ENCODE measurements at places on chromosomes 1 and 21. TPM values are rescaled to one million over a fixed set of nuclear protein-coding genes. Genes with fewer than 3 reads are reported as not detected.

The C1QC gene
- total RNA-seq, result not detected

- no peak overlapping the region for H3K4me3 ChIP-seq
- no peaks in the 10 kb centered on the region for H3K4me1 ChIP-seq
- H3K27me3 ChIP-seq, result peaks cover 6% of the 10 kb centered on the region
- no peaks in the 10 kb centered on the region for H3K36me3 ChIP-seq
- no peak for DNase-seq
These were observed 477.2 kb upstream of the CAMK1G start for GRCh38 chr1:209106237-209106741.

DNA sequence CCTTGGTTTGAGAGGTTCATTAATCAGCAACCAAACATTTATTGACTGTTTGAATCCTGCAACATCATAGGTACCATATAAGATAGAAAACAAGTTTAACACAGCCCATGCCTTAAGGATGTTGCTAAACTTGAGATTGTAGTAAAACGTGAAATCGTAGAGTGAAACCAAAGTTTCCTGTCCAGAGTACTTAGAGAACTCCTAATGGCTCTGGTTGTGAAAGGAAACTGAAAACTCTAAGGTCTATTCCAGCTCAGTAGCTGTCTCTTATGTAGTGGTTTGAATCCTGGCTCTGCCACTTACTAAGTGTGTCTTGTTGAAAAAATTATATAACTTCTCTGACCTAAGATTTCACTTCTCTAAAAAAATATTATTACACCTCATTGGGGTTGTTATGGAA, 310.9 kb downstream of the NTNG1 start:
- no peak for DNase-seq
- no peak overlapping the region for H3K4me3 ChIP-seq
- no peaks in the 10 kb centered on the region for H3K4me1 ChIP-seq
- H3K27ac ChIP-seq, result no peak overlapping the region
- H3K36me3 ChIP-seq, result no peaks in the 10 kb centered on the region

GRCh38 chr1:3011631-3012455, 9.4 kb upstream of the ACTRT2 start:
- H3K27ac ChIP-seq, result no peak overlapping the region
- peaks cover 4% of the 10 kb centered on the region for H3K27me3 ChIP-seq
- no peaks in the 10 kb centered on the region for H3K36me3 ChIP-seq
- no peaks in the 10 kb centered on the region for H3K4me1 ChIP-seq
- H3K4me3 ChIP-seq, result no peak overlapping the region

GRCh38 chr1:208654241-208654640, 410.1 kb upstream of the PLXNA2 start:
- no peak overlapping the region for H3K4me3 ChIP-seq
- H3K27ac ChIP-seq, result no peak overlapping the region
- H3K36me3 ChIP-seq, result no peaks in the 10 kb centered on the region
- peak; percentile 6 for DNase-seq
- no peaks in the 10 kb centered on the region for H3K4me1 ChIP-seq

DNA sequence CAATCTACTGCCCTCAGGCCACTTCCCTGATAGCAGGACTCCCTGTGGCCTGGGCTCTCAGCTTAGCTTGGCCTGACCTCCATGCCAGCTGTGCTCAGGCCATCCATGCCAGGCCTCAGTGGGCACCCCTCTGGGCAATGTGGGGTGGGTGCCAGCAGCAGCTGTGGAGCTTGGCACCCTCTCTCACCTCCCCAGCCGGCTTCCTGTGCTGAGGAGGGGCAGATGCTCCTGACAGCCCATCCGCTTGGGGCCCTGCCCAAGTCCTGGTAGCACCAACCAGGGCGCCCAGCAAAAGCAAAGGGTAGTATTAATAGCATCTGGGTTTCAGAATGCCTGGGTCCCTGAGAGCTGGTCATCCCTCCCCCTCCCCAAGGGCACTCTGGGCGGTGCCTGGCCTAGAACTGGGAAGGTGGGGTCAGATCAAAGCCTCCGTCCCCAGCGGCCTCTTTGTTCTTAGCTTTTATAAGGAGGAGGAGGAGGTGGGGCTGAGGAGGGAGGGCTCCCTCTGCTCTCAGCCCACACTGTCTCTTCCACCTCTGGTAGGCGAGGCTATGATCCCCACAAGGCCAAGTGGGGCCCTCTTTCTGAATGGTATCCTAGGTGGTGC, 6.1 kb downstream of the EFNA4 start:
- H3K4me1 ChIP-seq, result peaks cover 22% of the 10 kb centered on the region
- no peak overlapping the region for H3K27ac ChIP-seq
- no peak overlapping the region for H3K4me3 ChIP-seq
- DNase-seq, result no peak
- H3K36me3 ChIP-seq, result peaks cover 4% of the 10 kb centered on the region
- H3K27me3 ChIP-seq, result no peaks in the 10 kb centered on the region

GRCh38 chr1:18783705-18784481, 75.6 kb downstream of the TAS1R2 start:
- H3K27ac ChIP-seq, result no peak overlapping the region
- no peaks in the 10 kb centered on the region for H3K36me3 ChIP-seq
- H3K4me1 ChIP-seq, result no peaks in the 10 kb centered on the region
- peaks cover 27% of the 10 kb centered on the region for H3K27me3 ChIP-seq

Data from activated CD4-positive, alpha-beta T cell treated with anti-CD3 and anti-CD28 coated beads for 36 hours (primary cell).